ENCODE measurements at places on chromosomes 3 and 15.
A peak's percentile ranks its signal among the peaks of the same experiment; 100 is the strongest.

DNA sequence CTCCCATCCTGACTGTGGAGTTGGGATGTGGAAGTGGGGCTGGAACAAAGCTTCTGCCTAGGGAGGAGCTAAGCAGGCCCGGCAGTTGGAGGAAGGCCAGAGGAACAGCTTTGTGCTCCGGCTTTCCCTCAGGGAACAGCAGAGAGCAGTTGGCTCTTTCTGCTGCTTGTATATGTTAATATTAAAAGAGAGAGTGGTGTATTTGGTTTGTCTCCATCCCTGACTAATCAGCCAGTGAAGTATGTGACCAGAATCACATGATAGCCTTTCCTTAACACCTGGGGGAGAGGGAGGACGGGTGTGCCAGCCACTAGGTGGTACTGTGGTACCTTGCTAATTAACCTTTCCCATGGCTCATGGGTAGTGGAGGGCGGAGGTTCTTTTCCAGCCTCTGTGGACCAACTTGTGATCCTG lies 10.0 kb downstream of the EIF2B5 start:
- peak; percentile 66 for DNase-seq

- no peak for DNase-seq
These were observed 39.5 kb downstream of the NR2F2 start for GRCh38 chr15:96369825-96370621.

DNA sequence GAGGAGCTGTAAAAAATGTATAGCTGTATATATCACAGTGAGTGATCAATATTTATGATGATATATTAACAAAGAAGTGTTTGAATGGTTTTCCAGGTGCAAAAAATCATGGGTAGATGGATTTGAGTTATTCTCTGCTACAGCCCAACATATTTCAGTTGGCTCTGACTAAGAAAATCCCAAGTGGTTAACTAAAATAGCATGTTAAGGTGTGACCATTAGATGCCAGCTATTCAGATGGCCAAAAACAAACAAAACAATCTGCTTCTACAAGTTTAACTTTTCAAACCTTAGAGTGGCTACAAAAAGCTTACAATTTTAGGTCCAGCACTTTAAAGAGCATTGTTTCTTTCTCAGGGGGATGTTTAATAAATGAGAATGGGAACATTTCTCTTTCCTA lies 67.5 kb downstream of the SEMA6D start:
- no peak for DNase-seq

DNA sequence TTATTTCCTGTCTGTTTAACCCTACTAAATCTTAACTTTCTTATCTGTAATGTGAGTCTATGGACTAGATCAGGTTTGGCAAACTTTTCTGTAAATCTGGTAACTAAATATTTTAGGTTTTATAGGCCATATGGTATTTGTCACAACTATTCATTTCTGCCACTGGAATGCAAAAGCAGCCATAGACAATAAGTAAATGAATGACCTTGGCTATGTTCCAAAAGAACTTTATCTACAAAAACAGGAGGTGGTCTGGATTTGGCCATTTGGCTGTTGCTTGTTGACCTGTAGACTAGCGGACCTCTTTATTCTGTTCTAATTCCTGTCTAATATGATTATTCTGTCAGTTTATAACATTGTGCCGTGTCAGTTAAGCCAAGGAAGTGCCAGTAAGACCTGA lies 314.2 kb downstream of the LPP start:
- no peak for DNase-seq

GRCh38 chr3:111351334-111351733 lies 190.7 kb upstream of the CD96 start:
- DNase-seq: no peak

- DNase-seq: no peak
These were observed 7.6 kb upstream of the SRGAP3 start for GRCh38 chr3:9257092-9257491.

DNA sequence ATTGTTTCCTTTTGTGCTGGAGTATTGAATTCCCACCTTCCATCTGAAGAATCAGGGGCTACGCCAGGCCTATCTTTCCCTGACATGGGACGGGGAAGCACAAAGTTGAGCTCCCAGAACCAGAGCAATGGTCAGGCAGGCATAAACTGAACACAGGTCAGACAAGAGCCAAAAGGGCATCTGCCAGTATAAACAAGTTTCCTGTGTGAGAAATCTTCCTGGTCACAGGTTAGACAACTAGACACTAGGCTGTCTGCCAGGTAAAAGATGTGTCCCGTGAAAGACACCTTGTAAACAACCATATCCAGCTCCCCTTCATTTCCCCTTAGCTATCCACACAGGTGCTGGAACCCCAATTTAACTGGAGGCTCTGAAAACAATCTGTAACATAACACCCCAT lies 44.0 kb upstream of the CD96 start:
- no peak for DNase-seq

Data from OCI-LY7 (cell line).